Stimulated activated CD4-positive, alpha-beta T cell treated with anti-CD3 and anti-CD28 coated beads, Interleukin-1b, Interleukin-23, amount 100 ng/mL, for 4 hours (primary cell): ENCODE measurements at places on chromosomes 12 and 14.

DNA sequence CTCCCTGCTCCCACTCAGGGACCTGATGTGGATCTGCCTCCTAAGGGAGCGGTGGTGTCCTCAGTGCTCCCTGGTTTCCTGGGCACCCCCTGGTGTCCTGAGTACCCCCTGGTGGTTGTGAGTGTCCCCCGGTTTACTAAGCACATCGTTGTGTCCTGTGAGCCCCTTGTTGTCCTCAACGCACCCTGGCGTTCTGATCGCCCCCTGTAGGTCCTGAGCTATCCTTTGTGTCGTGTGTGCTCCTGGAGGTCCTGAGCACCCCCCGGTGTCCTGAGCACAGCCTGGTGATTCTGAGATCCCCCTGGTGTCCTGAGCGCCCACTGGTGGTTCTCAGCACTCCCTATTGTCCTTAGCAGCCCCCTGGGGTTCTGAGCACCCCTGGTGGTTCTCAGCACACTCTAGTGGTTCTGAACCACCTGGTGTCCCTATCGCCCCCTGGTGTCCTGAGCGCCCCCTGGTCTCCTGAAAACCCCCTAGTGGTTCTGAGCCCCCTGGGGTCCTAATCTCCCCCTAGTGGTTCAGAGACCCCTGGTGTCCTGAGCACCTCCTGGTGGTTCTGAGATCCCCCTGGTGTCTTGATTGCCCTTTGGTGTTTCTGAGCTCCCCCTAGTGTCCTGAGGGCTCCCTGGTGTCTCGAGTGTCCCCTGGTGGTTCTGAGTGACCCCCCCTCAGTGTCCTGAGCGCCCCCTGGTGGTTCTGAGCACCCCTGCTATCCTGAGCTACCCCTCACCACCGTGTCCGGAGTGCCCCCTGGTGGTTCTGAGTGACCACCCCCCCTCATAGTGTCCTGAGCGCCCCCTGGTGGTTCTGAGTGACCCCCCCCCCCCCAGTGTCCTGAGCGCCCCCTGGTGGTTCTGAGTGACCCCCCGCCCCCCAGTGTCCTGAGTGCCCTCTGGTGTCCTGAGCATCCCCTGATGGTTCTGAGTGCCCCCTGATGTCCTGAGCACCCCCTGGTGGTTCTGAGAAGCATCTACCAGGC, 615.1 kb downstream of the TMEM121 start:
- no peak for DNase-seq

DNA sequence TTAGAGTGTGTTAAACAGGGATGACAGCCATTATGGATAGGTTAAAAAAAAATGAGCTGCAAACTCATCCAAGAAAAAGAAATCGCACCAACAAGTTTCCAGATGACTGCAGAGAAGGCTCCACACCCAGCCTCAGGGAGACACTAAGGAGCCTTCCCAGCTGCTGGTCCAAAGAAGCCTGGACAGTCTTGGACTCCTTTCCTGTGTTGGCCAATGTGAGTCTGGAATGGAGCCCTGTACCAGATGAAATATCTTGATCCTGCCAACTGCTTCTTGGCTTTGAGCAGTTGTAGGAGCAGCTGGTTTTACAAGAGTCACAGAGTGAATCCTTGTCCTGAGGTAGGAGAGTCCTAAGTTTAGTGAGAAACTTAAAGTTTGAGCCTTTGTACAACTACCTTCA, 44.5 kb downstream of the SLC38A1 start:
- DNase-seq = no peak

- no peak for DNase-seq
Observed at GRCh38 chr12:88952562-88952942, 372.3 kb upstream of the KITLG start.

GRCh38 chr12:64173456-64173855, 48.6 kb downstream of the KICS2 start:
- DNase-seq = no peak

DNA sequence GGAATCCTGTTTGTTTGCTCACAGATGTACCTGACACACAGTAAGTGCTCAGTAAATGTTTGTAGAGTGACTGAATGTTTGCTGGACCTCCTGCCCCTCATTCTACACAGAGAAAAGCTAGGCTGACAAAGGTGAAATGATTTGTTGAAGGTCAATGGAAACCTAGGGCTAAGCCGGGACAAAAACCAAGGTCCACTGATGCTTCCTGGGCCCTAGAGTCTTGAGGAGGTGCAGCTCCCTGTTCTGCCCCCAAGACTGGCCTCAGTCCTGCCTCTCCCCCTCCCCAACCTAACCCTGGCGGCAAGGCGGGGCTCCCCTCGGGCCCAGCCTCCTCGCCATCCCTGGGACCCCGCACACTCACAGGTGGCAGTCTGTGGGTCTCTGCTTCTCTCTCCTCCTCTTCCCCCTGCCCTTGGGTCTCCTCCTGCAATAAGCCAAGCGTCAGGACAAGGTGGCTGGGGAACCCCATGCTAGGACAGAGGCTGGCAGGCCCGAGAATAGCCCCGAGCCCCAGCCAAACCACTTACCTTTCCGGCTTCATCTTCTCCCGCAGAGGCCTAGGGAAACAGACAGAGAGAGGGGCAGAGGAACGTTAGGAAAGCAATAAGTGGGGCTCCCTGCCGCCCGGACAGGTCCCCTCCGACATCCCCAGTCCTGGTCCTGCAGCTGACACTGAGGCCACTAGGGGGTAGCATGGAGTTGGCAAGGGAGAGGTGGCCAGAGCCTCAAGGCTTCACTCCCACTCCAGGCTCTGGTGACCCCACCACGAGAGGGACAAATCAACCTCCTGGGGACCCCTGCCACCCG, 9.3 kb downstream of the PGF start:
- peak; percentile 61 for DNase-seq

DNA sequence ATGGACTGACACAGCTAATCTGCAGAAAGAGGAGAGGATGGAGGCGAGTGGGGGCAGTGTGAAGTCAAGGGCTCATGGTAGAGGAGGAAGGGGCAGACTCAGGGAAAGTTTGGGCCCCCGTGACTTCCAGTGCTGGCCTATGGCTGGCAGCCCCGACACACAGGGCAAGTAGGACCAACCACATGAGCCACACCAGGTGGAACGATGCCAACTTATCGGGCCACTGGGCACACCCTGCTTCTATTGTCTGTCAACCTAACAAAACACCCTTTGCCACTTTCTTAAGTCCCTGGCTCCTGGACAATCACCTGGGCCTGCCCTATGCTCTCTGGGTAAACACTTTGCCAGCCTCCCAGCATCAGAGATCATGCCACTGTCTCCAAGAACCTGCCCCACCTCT, 65.2 kb upstream of the PSMC1 start:
- no peak for DNase-seq

GRCh38 chr14:73452341-73453186, 5.8 kb downstream of the NUMB start:
- no peak for DNase-seq

- peak; percentile 90 for DNase-seq
Observed at GRCh38 chr14:100108042-100108825, 43.0 kb downstream of the EVL start.

DNA sequence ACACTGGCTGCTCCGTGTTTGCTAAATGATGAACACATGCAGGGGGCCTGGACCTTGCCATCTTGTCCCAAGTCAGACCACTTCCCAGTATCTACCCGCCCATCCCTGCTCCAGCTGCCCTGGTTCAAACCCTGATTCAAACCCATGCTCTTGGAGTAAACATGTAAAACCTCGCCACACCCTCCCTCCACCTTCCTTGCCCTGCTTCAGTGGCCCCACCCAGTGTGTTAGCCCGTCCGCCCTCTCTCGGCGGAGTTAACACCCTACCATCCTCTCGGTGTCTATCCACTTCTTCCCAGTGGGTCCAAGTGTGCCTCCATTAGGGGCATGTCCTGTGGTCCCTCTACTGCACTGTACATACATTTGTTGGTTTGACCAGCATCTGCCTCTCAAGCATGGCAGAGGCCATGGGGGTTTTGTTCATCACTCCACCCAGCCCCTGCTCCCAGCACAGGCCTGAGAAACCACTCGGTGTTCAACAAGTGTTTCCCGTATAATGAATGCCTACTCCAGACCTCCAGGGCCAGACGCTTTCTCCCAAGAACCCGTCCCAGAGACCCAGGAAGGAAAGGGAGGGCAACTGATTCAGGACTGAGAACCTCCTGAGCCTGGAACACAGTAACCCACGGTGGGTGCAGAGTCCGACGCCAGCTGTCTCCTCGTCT, 37.1 kb downstream of the P2RX4 start:
- DNase-seq = no peak

DNA sequence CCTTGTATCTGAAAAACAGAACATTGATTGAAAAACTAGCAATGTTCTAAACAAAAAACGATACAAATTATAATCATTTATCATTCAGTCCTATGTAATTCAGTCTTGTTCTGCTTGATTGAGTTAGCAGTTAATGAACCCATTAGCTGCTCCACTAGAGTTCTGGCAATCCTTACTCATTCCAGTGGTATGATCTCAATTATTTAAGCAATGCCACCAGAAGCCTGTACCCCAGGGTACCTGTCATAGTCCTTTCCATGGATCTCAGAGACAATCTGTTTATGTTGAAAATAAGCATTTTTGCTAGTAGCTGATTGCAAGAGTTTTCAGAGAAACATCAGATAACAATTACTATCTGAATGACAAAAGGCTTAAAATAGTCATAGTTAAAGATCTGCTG, 115.9 kb downstream of the UNC79 start:
- no peak for DNase-seq

- no peak for DNase-seq
Observed at GRCh38 chr12:19036673-19037357, 92.7 kb upstream of the PLEKHA5 start.

GRCh38 chr14:22656226-22656625, 12.1 kb upstream of the OR6J1 start:
- DNase-seq = no peak

DNA sequence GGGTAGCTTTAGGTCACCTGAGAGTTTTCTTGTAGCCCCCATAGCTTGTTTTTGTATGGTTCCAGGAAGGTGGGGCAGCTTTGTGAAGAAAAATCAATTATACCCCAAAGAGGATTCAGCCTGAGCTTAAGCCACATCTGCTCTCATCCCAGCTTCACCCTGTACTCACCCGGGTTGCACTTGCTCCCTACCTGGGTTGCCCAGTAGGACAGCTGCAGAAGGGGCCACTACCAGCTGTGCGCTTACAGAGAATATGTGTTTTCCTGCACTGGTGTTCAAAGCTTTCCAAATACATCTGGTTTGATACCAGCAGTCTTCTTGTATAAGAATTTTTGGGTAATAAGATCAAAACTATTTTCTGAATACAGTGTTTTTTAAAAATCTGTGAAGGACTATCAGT, 3.0 kb upstream of the SLC38A1 start:
- DNase-seq = no peak

GRCh38 chr12:16520328-16520727, 85.6 kb downstream of the LMO3 start:
- no peak for DNase-seq

- DNase-seq = no peak
Observed at GRCh38 chr12:123232472-123232806, 502 bp downstream of the MPHOSPH9 start.

GRCh38 chr12:64218597-64218996, 3.5 kb downstream of the KICS2 start:
- no peak for DNase-seq
